ENCODE measurements at places on chromosomes 5 and 9. TPM values are rescaled to one million over a fixed set of nuclear protein-coding genes. Genes with fewer than 3 reads are reported as not detected.

ZNF300 gene
- polyA plus RNA-seq, result 0.39 TPM

DTWD2 gene
- polyA plus RNA-seq, result 3.1 TPM

CDKN2B gene
- 0.17 TPM for polyA plus RNA-seq

GMCL2 gene
- polyA plus RNA-seq, result not detected

CCDC171 gene
- polyA plus RNA-seq, result 0.39 TPM

ANKRD31 gene
- polyA plus RNA-seq, result 0.55 TPM

ARSI gene
- polyA plus RNA-seq, result not detected

GAS1 gene
- 0.22 TPM for polyA plus RNA-seq

STPG3 gene
- not detected for polyA plus RNA-seq

SYNPO gene
- polyA plus RNA-seq, result not detected

TAS2R1 gene
- not detected for polyA plus RNA-seq

GCNT4 gene
- polyA plus RNA-seq, result 2.6 TPM

IFNB1 gene
- polyA plus RNA-seq, result not detected

SHC3 gene
- polyA plus RNA-seq, result not detected

SLCO6A1 gene
- polyA plus RNA-seq, result not detected

ARID3C gene
- not detected for polyA plus RNA-seq

NIPAL4 gene
- polyA plus RNA-seq, result not detected

ZNF618 gene
- 0.47 TPM for polyA plus RNA-seq

CFAP90 gene
- not detected for polyA plus RNA-seq

WNT8A gene
- not detected for polyA plus RNA-seq

DAP gene
- 53.0 TPM for polyA plus RNA-seq

HEMGN gene
- polyA plus RNA-seq, result 8.3 TPM

AGXT2 gene
- not detected for polyA plus RNA-seq

LPAR1 gene
- polyA plus RNA-seq, result not detected

LRRC14B gene
- polyA plus RNA-seq, result 0.13 TPM

Measured in naive thymus-derived CD8-positive, alpha-beta T cell (primary cell).